ENCODE measurements at places on chromosomes 1 and 21. TPM values are rescaled to one million over a fixed set of nuclear protein-coding genes. Genes with fewer than 3 reads are reported as not detected.

DNA sequence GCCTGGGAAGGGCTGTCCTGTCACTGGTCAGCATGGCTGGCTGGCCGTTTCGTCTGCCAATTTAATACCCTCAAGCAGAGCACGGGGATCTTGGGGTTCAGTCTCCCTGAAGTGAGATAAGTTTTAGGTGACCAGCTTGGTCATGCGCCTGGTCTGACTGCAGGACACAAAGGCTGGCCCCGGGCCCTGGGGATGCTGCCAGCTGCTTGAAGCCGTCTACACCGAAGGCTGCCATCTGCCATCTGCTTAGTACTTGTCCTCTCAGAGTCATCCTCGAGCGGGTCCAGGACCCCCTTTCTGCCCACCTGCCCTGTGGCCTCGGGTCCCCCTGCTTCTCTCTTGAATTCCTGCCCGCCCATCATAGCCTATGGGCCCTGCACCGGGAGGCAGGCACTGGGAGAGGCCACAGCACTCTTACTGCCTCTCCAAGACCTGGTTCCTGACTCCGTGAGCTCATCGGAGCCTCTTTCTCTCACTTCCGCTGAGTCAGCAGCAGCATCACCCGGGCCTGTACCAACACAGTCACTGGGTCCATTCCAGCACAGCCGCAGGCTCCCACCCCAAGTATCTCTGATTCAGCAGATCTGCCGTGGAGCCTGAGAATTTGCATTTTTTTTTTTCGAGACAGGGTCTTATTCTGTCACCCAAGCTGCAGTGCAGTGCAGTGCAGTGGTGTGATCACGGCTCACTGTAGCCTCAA lies 7.0 kb downstream of the FBLIM1 start:
- peak overlapping the region; percentile 78 for H3K27ac ChIP-seq
- H3K4me1 ChIP-seq = peaks cover 15% of the 10 kb centered on the region
- H3K27me3 ChIP-seq = no peaks in the 10 kb centered on the region
- no peak for DNase-seq

ZC3H11A gene
- 52.6 TPM for total RNA-seq

DNA sequence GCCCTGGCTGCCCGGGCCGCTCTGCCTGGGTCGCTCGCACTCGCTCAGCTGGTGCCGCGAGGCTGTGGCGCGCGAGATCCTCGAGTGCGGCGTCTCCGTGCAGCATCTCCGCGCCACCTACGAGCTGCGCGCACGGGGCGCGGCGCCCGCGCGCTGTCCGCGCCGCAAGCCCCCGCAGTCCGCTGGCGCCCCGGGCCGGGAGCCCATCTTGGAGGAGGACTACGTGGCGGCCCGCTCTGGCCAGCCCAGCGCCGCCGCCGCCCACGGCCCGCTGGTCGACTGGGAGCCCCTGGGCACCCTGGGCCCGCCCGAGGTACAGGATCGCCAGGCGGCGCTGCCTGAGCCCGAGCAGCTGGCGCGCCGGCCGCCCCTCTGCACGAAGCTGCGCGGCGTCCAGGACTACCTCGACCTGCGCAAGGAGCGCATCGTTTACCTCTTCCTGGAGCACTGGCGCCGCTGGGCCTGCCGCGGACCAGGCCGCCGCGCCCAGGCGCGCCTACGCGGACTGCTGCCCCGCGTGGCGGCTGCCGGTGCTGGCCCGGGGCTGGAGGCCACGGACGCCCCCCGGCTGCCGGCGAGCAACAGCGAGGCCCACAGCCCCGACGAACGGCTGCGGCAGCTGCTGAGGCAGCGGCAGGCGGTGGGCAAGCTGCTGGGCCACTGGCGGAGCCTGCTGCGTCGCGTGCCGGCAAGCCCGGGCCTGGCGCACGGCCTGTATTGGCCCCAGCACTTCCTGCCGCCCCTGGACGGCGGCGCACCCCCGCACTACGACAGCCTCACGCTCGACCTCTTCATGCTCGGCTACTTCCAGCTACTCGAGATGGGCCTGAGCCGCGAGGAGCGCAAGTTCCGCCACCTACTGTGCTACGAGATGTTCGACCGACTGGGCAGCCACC lies 10.9 kb downstream of the TNFRSF25 start:
- H3K27me3 ChIP-seq = peaks cover 5% of the 10 kb centered on the region
- peaks cover under 1% of the 10 kb centered on the region for H3K4me1 ChIP-seq
- H3K4me3 ChIP-seq = no peak overlapping the region
- no peak overlapping the region for H3K27ac ChIP-seq
- DNase-seq = no peak

DNA sequence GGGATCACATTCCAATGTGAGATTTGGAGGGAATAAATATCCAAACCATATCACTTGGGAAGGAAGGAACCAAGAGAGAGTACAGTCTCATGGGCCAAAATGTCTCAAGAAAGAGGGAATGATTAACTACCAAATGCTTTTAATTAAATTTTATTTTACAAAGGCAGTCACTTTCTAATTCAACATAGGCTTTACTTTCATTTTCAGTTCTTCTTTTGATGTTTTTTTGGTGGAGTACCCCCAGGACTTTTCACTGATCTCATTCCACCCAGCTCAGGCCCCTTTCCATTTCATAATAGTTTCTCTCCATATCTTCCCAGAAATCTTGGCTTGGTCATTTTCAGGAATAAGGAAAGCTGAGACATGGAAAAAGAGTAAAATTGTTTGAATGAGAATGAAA lies 5.1 kb upstream of the SLAMF7 start:
- no peaks in the 10 kb centered on the region for H3K36me3 ChIP-seq
- H3K4me3 ChIP-seq = no peak overlapping the region
- no peak for DNase-seq
- H3K4me1 ChIP-seq = no peaks in the 10 kb centered on the region
- H3K27me3 ChIP-seq = no peaks in the 10 kb centered on the region

GRCh38 chr1:64969305-64970046 lies 3.1 kb upstream of the JAK1 start:
- no peak overlapping the region for H3K4me3 ChIP-seq
- H3K36me3 ChIP-seq = no peaks in the 10 kb centered on the region
- no peaks in the 10 kb centered on the region for H3K4me1 ChIP-seq
- H3K27ac ChIP-seq = no peak overlapping the region
- no peak for DNase-seq

DNA sequence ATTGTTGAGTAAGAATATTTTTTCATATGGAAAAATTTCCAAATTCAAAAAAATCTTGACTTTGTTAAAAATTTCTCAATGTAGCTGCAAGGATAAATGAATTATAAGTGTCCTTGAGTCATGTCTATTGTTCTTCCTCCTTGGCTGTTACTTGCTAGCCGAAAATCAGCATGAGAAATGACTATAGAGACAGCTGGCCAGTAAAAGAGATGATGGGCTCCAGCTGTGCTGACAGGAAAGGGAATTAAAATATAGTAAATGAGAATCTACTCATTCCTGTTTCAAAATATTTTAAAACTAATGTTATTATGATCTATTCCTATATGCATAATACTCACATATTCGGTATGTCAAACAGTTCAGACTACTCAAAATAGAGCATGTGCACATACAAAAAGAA lies 1292.6 kb downstream of the BRINP3 start:
- H3K27ac ChIP-seq = no peak overlapping the region
- no peaks in the 10 kb centered on the region for H3K36me3 ChIP-seq
- H3K27me3 ChIP-seq = no peaks in the 10 kb centered on the region
- H3K4me1 ChIP-seq = no peaks in the 10 kb centered on the region

DNA sequence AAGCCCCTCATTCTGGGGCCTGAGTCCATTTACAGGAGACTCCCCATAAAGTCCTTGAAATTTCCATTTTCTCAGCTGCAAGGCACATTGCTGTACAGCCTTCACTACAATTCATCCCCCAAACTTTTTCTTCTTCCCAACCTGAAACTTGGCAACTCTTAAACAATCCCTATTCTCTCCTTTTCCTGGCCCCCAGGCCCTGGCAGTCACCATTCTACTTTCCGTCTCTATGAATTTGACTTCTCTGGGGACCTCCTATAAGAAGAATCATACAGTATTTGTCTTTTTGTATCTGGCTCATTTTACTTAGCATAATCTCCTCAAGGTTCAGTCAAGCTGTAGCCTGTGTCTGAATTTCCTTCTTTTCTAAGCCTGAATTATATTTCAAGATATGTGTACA lies 332.9 kb downstream of the PCP4 start:
- no peaks in the 10 kb centered on the region for H3K4me1 ChIP-seq
- no peaks in the 10 kb centered on the region for H3K27me3 ChIP-seq
- no peaks in the 10 kb centered on the region for H3K36me3 ChIP-seq
- no peak for DNase-seq
- H3K4me3 ChIP-seq = no peak overlapping the region
- no peak overlapping the region for H3K27ac ChIP-seq

KCNJ9 gene
- 0.11 TPM for total RNA-seq

DNA sequence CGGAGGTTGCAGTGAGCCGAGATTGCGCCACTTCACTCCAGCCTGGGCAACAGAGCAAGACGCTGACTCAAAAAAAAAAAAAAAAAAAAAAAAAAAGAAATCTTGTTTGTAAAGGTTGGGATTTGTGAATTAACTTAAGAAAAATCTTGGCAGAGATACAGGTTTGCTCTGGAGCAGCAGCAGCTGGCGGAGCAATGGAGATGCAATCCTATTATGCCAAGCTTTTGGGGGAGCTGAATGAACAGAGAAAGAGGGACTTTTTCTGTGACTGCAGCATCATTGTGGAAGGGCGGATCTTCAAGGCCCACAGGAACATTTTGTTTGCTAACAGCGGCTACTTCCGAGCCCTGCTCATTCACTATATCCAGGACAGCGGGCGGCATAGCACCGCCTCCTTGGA lies 5.6 kb downstream of the ZBTB8B start:
- no peak overlapping the region for H3K4me3 ChIP-seq
- no peak for DNase-seq
- H3K4me1 ChIP-seq = peaks cover under 1% of the 10 kb centered on the region

IGSF9 gene
- total RNA-seq = 41.8 TPM

DNA sequence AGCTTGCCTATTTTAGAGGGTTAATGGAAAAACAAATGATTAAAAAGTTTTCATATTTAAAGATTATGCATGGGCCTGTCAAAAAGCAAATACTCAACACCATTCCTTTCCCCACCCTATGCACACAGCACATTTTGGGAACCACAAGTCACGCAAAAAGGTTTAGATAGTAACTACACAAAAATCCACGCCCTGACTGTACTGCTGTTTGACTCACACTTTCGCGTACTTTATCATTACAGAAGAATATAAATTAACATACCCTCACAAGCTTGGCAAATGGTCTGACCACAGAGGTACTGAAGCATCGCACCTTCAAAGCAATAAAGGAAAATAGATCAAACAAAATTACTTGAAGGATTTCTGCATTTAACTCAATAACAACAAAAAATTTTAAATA lies 1.4 kb downstream of the ATP5PO start:
- no peak overlapping the region for H3K4me3 ChIP-seq
- H3K27me3 ChIP-seq = no peaks in the 10 kb centered on the region
- H3K27ac ChIP-seq = no peak overlapping the region
- peaks cover 5% of the 10 kb centered on the region for H3K36me3 ChIP-seq
- H3K4me1 ChIP-seq = peaks cover 9% of the 10 kb centered on the region
- no peak for DNase-seq

DNA sequence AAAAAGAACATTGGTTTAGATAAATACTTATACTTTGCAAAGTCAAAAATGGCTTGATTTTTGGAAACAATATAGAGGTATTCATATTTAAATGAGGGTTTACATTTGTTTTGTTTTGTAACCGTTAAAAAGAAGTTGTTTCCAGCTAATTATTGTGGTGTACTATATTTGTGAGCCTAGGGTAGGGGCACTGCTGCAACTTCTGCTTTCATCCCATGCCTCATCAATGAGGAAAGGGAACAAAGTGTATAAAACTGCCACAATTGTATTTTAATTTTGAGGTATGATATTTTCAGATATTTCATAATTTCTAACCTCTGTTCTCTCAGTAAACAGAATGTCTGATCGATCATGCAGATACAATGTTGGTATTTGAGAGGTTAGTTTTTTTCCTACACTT lies 65.3 kb upstream of the SAMD13 start:
- no peak overlapping the region for H3K27ac ChIP-seq
- H3K4me3 ChIP-seq = no peak overlapping the region
- H3K36me3 ChIP-seq = no peaks in the 10 kb centered on the region
- DNase-seq = no peak
- H3K4me1 ChIP-seq = no peaks in the 10 kb centered on the region

GRCh38 chr1:245987219-245987545 lies 519.9 kb downstream of the SMYD3 start:
- no peaks in the 10 kb centered on the region for H3K36me3 ChIP-seq
- no peak overlapping the region for H3K27ac ChIP-seq
- H3K4me3 ChIP-seq = no peak overlapping the region
- H3K4me1 ChIP-seq = no peaks in the 10 kb centered on the region
- H3K27me3 ChIP-seq = no peaks in the 10 kb centered on the region

DNA sequence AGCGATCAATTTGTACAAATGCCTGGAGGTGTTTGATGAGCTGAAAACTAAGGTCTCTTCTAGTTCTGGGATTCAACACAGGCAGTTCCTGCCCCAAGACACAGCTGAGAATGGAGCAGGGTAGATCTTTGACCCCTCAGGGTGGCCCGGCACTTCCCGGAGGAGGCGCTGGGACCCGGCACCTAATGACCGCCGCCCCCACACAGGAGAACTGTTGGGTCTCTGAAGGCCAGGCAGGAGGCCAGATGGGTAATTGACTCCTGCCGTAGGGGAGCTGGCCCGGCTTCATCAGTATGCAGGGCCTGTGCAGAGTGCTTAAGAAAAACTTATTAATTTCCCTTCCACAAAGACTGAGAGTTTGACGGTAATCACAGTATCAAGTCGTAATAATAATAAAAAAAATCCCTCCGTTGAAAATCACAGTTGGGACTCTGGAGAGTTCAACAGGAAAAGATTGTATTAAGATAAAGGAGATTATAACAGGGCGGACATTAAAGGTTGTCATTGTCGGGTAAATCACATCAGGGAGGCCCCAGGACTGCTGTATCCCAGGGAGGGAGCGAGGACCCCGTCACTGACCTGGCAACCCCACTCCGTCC lies 51.7 kb downstream of the UBIAD1 start:
- H3K4me1 ChIP-seq = no peaks in the 10 kb centered on the region
- DNase-seq = no peak
- H3K27me3 ChIP-seq = no peaks in the 10 kb centered on the region
- H3K4me3 ChIP-seq = no peak overlapping the region
- H3K36me3 ChIP-seq = no peaks in the 10 kb centered on the region

GRCh38 chr1:65316233-65316632 lies 6.9 kb downstream of the DNAJC6 start:
- H3K4me3 ChIP-seq = no peak overlapping the region
- no peaks in the 10 kb centered on the region for H3K27me3 ChIP-seq
- no peak overlapping the region for H3K27ac ChIP-seq
- no peaks in the 10 kb centered on the region for H3K36me3 ChIP-seq

DNA sequence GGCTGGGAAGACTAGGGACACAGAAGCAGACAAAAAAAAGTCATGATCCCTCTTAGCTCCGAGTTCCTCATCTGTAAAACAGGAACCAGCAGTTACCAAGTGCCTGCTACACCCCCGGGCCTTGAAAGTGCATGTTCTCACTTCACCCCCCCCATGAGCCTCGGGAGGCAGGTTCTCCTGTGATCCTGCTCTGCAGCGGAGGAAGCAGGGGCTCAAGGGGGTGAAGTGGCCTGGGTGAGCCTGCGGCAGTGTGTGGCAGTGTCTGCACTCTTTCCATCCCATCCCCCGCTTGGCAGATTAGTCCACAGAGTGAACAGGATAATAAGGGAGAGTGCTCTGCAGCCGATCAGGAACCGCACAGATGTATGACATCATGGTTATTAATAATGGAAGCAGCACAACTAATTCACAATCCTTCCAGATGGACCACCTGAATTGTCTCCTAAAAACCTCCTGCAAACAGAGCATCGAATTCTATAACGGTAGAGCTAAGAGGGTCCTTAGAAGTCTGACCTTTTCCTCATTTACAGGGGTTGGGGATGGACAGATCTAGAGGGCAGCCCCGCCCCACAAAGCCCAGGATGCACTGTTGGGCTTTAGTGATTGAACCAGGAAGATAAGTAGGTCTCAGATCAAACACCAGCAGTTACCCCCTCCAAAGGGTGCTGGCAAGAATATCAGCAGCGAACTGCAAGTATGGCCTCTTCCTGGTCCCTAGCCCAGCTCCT lies 174.1 kb upstream of the EDN2 start:
- H3K36me3 ChIP-seq = no peaks in the 10 kb centered on the region
- no peak overlapping the region for H3K27ac ChIP-seq
- H3K4me1 ChIP-seq = peaks cover 3% of the 10 kb centered on the region
- H3K27me3 ChIP-seq = no peaks in the 10 kb centered on the region
- DNase-seq = no peak
